AG04449 (cell line): ENCODE measurements at places on chromosomes 7 and 10.
A peak's percentile ranks its signal among the peaks of the same experiment; 100 is the strongest.

- no peak for DNase-seq
Measured at GRCh38 chr10:60757420-60757895, 20.8 kb upstream of the CDK1 start.

DNA sequence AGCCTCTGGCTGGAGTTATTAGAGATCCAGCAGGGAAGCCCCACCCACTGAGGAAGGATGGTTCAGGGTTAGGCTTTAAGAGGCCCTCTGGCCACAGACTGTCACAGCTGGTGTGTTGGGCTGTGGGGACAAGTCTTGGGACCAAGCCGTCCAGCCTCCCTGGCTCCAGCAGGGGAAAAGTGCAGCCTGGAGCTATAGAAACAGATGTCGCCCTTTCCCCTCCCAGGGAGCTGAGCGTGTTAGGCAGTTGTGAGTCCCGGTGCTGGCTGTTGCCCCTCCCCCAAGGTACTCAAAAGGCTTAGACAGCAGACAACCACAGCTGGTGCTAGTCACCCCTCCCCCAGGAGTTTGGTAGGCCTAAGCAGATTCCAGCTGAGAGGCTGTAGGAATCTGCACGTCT lies 143.4 kb downstream of the TMEM168 start:
- DNase-seq, result no peak

GRCh38 chr7:93559639-93560491 lies 14.7 kb downstream of the CALCR start:
- no peak for DNase-seq

GRCh38 chr7:131692131-131692960 lies 135.9 kb upstream of the PODXL start:
- DNase-seq, result no peak

- DNase-seq, result no peak
Measured at GRCh38 chr7:91463330-91463729, 199.1 kb downstream of the FZD1 start.

DNA sequence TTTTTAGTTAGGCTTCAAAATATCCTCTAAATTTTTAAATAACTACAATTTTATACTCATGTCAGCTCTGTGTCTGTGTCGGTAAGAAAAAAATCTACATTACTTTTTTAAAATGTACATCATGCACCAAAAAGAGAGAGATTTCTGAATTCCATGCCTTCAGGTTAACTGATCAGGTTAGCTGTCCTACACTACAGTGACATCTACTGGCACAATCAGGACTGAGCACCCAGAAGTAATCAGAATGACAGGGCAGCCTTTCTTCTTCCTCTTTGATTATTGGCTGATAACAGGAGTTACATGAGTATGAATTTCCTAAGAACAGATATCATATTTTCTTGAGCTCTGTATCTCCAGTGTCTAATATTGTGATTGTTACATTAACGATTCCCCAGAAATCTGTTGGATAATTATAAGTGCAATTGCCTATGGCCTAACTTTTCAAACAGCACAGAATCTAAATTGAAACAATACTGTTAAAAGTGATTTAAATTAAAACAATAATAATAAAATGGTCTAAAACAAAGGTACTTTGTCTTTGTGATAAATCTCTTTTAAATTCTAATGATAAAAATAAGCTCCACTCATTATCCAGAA lies 41.8 kb upstream of the HYCC1 start:
- DNase-seq, result no peak

DNA sequence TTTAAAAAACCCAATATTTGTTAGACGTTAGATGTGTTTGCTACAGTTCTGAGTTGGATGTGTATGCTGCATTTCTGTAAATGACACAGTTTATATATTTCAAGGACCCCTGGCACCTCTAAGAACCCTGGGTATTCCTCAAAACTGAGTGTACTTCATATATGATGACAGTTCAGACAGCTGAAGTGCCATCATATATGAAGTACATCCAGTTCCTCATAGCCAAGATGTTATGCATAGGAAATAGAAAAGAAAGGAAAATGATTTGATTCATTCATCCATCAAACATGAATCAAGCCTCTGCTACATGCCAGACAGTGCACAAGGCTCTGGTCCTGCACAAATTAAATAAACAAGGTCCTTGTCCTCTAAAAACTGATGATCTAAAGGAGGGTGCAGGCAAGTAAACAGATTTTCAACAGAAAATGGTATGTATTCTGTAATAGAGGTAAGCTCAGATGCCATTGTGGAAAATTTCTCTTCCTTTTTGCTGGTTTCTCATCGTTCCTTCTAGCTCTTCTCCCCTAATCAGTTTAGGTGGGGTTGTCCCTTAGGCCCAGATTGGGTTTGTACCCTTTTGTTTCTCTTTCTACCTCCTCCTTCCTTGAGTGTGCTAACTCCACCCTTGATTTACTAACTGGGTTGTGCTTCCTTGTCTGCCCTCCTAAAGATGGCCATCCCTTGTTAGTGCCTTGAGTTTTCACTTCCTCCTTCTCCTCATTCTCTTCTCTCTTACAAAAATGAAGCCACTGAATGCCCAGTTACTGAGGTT lies 25.3 kb upstream of the SMIM30 start:
- DNase-seq, result no peak

DNA sequence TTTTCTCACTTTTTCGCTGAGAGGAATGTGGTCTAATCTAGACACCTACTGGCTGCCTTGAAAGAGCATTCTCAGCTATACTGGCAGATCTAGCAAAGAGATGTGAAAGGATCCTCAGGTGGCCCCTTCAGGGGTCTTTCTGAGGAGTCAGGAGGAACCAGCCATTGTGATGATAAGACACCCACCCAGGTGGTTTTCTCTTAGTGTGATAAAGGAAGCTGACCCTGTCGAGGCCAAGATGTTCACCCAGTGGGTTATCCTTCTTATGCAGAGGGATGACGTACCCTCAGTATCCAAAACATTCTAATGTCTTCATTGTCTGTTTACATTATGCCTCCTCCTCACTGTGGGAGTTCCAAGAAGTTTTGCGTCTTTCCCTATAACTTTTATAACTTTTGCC lies 98.3 kb upstream of the LRGUK start:
- no peak for DNase-seq

DNA sequence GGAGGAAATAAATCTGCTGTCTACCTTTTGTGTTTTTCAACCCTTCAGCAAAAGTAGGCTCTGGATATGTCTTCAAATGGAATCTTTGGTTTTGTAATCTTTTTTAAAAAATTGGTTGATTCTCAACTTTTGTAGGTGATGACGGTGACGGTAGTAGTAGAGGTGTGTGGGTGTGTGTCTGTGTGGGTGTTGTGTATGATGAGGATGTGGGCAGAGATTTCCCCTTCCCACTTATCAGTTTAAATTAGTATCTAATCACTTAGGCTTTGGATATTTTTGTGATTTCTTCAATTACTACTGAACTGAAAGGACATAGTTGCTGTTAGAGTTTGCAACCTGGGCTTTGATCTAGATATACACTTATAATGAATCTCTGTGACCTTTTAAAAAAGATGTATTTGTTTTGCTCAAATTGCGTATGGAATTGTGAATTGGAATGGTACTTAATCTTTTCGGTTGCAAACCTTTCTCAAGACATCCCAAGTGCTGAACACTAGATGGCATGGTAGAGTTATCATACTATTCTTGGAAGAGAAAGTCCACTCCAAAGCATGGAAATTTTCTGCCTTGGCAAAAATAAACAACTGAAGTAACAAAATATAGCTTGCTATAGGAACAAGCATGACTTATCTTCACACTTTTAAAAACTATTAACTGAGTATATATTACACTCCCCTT lies 51.9 kb upstream of the A1CF start:
- DNase-seq, result no peak

DNA sequence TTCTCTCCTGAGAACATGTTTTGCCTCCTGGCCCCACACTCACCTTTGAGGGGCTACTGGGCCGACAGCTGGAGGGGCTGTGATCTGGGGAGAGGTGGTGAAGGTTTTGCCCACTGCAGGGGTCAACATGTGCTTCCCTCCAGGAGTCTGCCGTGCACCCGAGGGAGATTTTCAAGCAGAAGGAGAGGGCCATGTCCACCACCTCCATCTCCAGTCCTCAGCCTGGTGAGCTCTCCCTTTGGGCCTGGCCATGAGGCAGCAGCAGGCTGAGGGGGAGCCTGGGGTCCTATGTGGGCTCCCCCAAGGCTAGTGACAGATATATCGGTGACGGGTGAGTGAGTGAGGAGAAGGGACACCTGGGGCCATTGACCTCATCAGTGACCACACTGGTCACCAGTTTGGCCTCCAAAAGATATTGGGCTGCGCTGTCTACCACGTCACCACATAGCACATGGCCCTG lies 6.6 kb downstream of the PGAM2 start:
- no peak for DNase-seq

DNA sequence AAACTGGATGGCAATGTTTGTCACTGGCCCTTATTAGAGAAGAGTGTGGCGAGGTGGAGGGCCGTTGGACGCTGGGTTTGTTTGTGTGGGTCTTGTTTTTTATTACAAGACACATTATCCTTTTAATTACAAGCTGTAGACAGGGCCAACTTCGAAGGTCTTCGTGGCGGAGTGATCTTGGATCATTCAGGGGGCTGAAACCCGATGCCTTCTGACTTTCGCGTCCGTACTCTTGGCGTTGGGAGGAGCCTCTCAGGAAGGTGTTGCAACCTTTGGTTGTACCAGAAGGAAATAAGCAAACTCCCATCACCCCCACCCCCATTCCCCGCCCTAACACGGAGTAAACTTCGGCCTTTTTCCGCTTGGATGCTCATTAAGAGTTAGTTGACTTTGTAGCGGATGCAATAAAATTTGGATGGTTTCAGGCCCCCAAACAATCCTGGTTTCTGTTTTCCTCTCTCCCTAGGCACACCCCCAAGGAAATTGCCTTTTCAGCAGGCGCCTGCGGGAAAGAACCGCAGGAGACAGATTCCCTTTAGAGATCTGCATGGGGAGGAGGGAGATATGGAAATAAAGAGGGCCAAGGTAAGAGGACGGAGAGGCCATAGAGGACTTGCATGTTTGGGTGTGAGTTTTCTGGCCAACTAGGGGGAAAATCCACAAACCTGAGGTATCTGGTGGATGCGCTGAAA lies 294.5 kb upstream of the NFE2L3 start:
- no peak for DNase-seq

GRCh38 chr7:19118636-19119371 lies 1.4 kb upstream of the TWIST1 start:
- no peak for DNase-seq

DNA sequence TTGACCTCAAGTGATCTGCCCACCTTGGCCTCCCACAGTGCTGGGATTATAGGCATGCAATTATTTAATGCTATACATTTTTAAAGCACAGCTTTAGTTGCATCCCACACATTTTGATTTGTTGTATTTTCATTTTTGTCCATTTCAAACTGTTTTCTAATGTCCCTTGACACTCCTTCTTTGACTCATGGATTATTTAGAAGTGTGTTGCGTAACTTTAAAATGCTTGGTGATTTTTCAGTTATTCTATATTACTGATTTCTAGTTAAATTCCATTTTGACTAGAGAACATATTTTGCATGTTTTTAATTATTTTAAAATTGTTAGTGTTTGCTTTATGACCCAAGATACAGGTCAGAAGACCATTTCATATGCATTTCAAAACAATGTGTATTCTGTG lies 28.8 kb downstream of the EVX1 start:
- no peak for DNase-seq

DNA sequence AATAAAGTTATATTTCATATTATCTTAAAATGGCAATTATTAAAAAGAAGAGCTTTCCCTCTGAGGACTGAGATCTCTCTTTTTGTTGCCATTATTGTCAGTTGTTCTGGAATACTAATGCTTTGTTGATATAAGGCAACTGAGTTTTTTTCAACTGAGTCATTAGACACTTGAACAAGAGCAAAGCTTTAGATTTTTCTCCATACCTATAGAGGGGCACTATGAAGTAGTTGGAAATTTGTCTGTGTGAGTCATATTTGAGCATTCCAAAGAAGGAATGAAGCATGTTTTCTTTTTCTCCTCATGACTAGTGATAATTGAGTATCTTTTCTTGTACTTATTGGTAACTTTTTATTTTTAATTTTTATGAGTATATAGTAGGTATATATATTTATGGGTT lies 24.5 kb downstream of the RPA3 start:
- DNase-seq, result peak; percentile 70

- DNase-seq, result no peak
Measured at GRCh38 chr10:103472005-103472404, 7.0 kb downstream of the CALHM3 start.

- DNase-seq, result no peak
Measured at GRCh38 chr10:77622889-77623291, 14.7 kb downstream of the KCNMA1 start.

DNA sequence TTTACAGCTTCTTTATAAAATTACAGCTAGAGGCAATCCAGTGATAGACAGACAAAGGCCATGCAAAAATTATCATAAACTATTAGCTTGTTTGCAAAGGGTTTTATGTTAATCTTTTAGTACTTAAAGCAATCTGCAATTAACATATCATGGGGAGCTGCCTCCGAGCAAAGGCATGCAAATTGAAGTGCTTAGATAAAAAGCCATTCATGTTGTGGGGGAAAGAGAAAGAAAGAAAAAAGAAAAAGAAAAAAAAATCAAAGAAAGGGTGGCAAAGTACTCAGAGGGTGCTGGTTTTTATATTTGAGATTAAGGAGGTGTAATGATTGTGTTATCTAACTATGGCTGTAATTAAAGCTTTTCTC lies 799.5 kb downstream of the LRMDA start:
- no peak for DNase-seq

- no peak for DNase-seq
Measured at GRCh38 chr7:27179503-27180430, 5.3 kb downstream of the HOXA11 start.
